ENCODE measurements at places on chromosomes 12 and 14.

DNA sequence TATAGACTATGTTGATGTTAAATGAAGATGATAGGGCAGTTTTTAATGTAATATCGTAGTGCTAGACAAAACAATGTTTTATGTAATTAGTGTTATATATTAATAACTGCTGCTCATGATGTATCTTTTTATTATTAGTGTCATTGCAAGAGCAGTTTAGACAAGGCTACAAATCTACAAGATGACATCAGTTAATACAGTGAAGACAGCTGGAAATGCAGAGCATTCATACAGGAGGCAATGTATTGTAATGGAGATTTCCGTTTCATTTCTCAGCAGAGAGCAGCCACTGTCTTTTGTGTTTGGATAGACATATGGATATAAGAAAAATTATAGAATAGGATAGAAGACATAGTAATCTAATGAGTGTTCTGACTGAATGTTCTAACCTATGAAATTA lies 178.0 kb downstream of the FOXG1 start:
- no peak for DNase-seq

DNA sequence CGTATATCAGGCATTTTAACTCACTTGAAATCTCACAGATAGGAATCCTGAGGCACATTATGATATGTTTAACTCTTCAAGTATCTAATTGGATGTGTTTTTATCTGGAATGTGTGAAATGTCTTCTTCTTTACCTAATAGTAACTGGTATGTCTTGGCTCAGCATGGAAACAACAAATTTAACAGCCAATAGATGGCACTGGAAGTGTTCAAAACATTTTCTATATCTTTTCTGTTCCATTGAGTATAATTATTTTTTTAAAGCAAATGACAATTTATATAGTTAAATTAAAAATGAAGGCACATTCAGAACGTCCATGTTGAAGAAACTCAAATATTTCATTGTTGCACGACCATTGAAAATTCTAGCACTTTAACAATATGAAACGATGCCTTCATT lies 164.6 kb upstream of the SLC16A7 start:
- no peak for DNase-seq

DNA sequence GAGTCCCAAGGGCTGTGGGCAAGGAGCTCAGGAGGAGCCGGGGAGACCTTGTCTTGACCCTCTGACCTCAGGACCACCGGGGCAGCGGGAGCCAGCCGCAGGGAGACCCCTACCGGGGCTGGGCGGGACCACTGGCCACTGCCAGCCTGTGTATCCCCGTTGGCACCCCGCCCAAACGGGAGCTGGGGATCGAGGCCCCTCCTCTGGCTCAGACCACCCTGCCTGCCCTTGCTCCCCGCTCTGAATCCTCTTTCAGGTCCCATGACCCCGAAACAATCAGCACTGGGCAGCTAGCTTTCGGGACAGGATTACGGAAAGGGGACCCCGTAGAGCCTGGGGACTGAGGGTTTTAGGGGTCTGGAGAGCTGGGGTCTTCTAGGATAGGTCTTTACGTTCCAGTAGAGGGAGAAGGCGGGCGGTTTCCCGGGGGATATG lies 1.3 kb downstream of the GLI1 start:
- DNase-seq, result peak; percentile 81

- no peak for DNase-seq
Measured at GRCh38 chr12:103050273-103050672, 92.8 kb downstream of the ASCL1 start.

DNA sequence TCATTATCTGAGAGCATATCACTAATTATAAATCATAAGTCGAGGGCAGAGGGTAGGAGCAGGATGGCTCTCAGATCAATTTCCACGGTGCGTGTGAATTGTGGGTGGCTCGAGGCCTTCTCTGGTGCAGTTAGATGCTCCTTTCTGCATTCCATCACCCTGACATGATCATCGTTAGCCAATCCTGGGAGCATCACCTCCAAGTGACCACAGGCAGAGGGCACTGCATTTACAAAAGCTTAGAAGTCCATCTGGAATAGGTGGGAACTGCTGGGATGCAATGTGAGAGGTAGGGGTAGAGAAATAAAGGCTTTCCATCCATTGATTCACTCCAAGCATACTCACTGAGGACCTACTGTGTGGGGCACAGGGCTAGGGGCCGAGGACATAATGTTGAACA lies 538.2 kb upstream of the TBX3 start:
- no peak for DNase-seq

- no peak for DNase-seq
Measured at GRCh38 chr12:68769941-68770340, 24.0 kb downstream of the SLC35E3 start.

- no peak for DNase-seq
Measured at GRCh38 chr14:55448141-55448614, 7.8 kb upstream of the TBPL2 start.

GRCh38 chr14:84068288-84068687 lies 1461.7 kb upstream of the FLRT2 start:
- DNase-seq, result no peak

- DNase-seq, result no peak
Measured at GRCh38 chr14:74083161-74083560, 1.1 kb downstream of the ALDH6A1 start.

DNA sequence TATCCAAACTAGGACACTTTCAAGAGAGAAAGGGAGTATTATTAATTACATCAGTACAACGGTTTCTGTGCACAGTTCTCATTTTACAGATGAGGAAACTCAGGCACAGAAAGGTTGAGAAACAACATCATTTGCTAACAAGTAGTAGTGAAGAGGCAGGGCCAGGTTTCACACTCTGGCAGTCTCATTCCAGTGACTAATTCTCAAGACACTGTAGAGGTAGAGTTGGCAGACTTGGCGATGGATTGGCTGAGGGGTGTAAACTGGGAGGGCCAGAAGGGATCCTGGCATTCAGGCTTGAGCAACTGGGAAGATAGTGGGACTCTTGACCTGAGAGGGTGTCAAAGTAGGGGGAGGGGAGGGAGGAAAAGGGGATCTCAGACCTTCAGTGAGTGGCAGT lies 73.8 kb upstream of the BDKRB2 start:
- DNase-seq, result no peak

- DNase-seq, result peak; percentile 90
Measured at GRCh38 chr14:67816326-67817002, at the start of gene ZFYVE26. TSS of gene ZFYVE26 (minus strand) at chr14:67816590. CDS start at chr14:67815963, 627 bp downstream.

DNA sequence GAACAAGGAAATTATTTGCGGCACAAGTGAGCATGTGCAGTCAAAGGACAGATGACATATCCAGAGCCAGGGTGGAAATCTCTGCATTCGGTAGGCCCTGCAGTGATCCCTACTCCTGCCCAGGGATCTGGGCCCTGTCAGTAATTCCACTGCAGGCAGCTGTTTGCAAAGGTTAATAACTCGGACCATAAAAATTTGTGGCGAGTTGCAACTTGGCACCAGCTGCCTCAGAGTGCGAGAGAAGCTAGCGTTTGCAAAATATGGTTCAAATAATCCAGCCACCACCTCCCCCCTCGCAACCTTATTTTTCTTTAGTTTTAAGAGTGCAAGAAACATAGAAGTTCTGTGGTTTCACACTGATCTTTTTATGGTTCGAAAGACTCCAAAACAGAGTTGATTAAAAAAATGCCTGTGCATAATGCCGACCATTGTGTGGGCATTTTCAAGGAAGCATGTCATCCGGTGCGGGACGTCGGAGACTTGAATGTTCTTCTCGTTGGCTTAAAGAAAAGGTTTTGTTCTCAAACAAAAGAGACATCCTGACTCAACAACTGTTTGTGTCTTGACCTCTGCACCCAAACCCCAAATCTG lies 224.5 kb downstream of the BCL11B start:
- DNase-seq, result no peak

DNA sequence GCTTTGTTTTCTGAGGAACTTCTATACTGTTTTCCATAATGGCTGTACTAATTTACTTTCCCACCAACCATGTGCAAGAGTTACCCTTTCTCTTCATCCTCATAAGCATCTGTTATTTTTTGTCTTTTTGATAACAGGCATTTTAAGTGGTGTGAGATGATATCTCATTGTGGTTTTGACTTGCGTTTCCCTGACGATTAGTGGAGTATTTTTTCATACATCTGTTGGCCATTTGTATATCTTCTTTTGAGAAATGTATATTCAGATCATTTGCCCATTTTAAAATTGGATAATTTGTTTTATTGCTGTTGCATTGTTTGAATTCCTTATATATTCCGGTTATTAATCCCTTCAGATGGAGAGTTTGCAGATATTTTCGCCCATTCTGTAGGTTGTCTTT lies 10.2 kb upstream of the HMGA2 start:
- no peak for DNase-seq

- DNase-seq, result no peak
Measured at GRCh38 chr14:88597601-88598000, 34.8 kb downstream of the ZC3H14 start.

GRCh38 chr14:74855945-74856344 lies 20.0 kb downstream of the PROX2 start:
- no peak for DNase-seq

GRCh38 chr12:16389594-16389993 lies 42.1 kb downstream of the MGST1 start:
- DNase-seq, result no peak

GRCh38 chr12:58922849-58923248 lies 2.5 kb upstream of the LRIG3 start:
- DNase-seq, result no peak

GRCh38 chr12:127399451-127399850 lies 867.5 kb upstream of the TMEM132C start:
- no peak for DNase-seq

- no peak for DNase-seq
Measured at GRCh38 chr12:84085046-84085445, 827.6 kb downstream of the SLC6A15 start.

DNA sequence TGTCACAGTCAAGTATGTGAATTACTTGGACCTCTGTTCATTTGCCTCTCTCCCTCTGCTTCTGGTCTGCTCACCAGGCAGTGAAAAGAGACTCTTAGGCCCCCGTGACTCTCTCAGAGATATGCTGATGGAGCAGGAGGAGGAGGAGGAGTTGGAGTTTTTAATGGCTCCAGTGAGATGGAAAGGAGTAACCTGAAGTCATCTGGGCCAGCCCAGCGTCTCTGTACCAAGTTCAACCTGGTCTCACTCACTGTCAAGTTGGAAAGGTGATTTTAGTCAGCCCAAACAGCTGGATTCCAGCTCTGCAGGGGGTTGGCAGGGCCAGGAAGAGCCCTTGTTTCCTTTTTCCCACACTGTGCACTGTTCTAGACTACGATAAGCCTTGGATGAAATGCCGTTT lies 48.6 kb downstream of the SH2B3 start:
- DNase-seq, result no peak

DNA sequence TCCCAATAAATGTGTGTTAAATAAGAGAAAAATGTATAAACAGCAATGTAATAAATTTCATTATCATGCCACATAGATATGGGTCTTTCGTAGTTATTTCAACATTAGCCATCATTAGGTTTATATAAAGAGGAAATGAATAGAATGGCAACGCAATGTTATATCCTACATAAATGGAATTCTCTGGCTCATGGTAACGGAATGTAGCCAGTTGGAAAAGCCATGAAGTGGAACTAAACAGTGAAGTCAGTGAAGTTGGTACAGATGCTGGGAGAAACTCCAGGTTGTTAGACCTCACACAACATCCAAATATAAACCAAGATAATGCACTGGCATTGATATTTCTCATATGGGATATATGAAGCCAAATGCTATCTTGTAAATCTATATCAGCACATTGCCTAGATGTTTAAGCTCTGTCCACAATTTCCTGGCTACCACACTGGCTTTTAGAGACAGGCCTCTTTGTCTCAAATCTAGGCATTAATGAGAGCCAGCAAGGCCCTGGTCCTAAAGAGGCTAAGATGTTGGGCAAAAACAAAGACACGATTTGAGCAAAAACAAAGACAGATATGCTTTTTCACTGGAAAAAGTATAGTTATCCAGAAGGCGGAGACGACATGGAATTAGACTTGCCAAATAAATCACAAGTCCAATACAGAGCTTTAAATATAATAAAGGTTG lies 861.0 kb downstream of the RPS29 start:
- no peak for DNase-seq

DNA sequence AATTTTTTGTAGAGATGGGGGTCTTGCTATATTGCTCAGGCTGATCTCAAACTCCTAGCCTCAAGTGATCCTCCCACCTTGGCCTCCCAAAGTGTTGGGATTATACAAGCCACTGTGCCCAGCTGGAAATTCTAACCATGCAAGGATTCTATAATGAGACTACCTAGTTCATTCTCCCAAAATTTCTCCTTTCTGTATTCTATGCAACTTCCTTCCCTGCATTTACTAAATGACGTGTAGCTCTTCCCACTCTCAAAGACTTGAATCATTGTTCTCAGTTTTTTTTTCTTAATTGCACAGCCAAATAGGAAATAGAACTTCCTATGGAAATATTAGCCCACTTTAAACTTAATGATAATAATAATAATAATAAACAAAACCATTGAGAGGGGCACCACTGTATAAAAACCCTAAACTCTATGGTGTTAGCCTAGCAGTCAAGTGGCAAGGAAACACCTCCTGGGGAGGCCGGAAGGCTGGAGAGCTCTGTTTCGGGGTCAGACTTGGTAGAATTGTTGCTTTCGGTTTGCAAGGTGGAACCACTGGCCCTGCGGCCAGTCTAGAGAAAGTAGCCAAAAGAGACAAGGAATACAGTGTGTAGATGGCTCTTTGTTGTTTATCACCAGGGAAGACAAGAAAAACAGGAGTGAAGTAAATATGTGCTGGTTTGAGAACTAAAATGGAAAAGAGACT lies 40.0 kb upstream of the TESC start:
- no peak for DNase-seq

DNA sequence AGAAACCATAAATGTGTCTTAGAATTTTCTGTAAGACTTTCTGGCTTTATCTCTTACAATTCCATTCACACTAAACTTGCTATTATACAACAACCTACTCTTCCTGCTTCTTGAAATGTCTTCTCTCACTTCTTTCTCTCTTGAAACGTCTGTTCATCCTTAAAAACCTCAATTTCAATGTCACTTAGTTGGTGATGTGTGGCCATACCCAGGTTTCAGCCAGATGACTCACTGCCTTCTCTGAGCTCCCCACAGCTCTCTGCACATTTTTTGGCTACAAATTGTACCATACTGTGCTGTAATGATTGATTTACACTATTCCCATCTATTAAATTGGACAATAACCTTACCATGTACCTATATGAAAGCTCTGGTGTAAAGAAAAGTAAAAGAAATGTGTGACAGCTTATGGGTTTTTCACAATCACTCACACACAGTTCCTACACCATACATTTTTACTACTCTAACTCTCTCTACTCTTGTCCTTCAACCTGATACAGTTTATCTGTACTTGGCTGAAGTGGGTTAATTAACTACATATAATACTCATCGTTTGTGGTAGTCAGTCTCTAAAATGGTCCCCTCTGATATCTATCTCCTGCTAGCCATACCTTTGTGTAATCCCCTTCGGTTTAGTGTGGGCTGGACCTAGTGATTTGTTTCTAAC lies 222.1 kb downstream of the NELL2 start:
- DNase-seq, result no peak

- DNase-seq, result no peak
Measured at GRCh38 chr12:111112311-111113098, 192.1 kb upstream of the MYL2 start.

Data from WTC11 (cell line).